ENCODE measurements at places on chromosomes 7 and 10.

GRCh38 chr7:93165447-93165846 lies 17.3 kb upstream of the SAMD9L start:
- DNase-seq = no peak

DNA sequence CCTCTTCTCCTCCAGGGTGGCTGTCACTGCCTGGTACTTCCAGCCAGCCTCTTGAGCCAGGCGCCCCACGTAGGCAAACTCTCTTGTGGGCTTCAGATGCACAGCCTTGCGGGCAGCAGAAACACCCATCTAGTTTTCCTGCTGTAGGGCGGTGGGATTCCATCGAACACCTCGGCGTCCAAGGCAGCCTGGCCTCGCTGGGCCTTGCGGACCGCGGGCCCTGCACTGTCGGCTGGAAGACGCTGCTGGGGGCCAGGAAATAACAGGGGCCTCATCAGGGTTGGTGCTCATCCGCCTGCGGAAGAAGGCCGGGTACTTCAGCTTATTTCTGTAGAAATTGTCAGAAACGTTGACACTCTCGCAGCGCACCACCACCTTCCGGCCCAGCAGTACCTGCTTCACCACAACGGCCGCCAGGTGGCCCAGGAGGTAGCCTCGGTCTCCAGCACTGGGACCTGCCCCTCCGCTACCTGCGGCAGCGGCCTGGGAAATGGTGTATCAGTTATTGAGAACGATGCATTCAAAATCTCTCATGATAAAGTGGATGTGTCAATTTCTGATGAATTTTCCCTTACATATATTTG lies 61.1 kb downstream of the WDFY4 start:
- DNase-seq = no peak

DNA sequence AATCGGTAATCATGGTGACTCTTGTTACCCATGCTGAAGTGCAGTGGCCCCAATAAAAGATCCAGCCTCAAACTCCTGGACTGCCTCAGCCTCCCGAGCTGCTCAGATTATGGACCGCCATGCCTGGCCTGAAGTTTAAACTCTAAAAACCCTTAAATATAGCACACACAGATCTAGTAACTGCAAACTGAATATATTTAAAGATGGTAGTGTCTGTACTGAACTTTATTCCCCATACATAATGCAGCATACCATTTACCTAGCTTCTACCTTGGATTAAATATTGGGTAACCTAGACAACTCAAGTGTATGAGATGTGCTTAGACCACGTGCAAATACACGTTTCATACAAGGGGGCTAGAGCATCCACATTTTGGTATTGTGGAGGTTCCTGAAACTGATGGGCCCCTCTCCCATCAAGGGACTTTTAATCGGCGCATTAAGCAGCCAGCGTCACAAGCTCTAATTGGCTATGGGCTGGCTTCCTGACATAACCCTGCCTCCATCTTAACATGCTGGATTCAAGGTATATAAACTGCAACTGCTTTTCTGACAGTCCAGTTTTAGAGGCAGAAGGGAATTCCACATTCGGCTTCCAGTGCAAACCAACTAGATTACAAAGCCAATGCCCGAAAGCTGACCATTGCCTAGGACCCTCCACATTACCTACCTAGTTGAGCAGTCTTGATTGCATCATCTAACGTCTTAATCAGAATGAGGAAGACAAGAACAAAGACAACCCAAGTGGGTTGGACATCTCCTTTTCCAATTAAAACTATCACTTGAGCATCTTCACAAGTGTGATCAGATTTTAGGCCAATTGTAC lies 13.0 kb downstream of the HNRNPA2B1 start:
- no peak for DNase-seq

DNA sequence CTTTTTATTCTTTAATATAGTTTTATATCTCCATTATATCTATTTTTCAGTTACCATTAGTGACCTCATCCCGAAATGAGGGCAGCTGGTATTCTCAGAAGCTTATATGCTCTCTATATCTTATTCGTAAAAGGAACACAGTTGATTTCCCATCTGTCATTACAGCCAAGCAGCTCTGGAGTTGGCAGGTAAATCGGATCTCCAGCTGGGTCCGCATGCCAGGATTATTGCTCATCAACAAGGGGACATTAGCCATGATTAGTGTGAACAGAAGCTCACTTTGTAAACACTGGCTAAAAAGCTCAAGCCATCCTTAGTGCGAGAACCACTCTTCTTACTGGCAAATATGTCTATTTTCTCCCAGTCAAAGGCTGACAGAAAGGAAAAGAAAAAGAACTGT lies 180.3 kb downstream of the NPSR1 start:
- peak; percentile 69 for DNase-seq

DNA sequence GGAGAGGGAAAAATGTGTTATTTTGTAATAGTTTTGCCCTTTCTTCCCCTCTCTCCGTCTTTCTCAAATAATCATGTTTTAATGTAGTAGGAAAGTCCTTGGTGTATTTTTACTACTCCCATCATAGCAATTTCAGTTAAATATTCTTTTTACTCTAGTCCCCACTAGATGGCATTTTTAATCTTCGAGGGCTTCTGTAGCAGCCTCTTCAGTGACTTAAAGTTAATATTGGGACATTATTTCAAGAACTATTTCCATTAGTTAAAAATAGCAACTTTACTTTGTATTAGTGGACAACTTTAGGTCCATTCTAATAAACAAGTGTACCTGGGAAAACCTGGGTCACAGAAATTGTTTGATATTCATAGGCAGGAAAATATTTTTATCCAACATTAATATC lies 23.0 kb downstream of the EDRF1 start:
- DNase-seq = no peak

GRCh38 chr10:72785409-72785808 lies 93.5 kb downstream of the MCU start:
- no peak for DNase-seq

- DNase-seq = no peak
Measured at GRCh38 chr10:116307455-116307854, 16.8 kb upstream of the CCDC172 start.

- no peak for DNase-seq
Measured at GRCh38 chr10:13784067-13784466, 197.3 kb downstream of the PRPF18 start.

GRCh38 chr7:110675383-110676103 lies 415.4 kb upstream of the LRRN3 start:
- DNase-seq = no peak

DNA sequence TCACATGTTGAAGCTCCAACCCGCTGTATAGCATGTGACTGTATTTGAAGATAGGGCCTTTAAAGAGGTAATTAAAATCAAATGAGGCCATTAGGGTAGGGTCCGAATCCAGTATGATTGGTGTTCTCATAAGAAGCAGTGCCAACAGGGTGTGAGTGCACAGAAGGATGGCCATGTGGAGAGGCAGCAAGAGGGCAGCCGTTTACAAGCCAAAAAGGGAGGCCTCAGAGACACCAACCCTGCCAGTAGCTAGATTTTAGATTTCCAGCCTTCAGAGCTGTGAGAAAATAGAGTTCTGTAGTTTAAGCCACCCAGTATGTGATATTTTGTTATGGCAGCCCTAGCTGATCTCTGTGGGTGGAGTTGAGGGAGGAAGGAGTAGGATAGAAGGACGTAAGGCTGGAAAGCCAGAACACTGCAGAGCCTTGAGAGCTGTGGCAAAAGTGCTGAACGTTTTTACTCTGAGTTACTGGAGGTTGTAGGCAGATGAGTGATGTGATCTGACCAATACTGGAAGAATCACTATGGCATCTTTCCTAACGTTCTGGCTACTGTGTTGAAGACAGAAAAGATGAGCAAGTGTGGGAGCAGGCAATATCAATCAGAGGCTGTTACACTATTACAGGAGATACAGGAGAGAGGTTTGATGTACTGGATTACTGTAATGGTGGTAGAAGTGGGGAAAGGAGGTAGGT lies 334.9 kb downstream of the ELMO1 start:
- no peak for DNase-seq

- no peak for DNase-seq
Measured at GRCh38 chr10:34323192-34323591, 491.9 kb downstream of the PARD3 start.

DNA sequence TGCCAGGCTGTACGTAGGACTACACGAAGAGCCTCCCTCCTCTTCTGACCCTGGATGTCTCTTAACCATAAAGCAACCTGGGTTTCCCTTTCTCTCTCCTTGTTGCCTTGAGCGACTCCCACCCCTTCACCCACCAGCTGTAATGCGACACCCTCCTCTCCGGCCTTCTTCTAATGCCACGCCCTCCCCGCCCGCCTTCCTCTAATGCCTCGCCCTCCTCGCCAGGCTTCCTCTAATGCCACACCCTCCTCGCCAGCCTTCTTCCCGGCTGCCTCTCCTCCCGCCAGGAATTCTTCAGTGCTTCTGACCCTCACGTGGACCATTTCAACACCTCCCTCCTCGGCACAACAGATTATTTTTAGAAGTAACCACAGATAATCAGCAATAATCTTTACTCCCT lies 348.5 kb upstream of the SHH start:
- no peak for DNase-seq

DNA sequence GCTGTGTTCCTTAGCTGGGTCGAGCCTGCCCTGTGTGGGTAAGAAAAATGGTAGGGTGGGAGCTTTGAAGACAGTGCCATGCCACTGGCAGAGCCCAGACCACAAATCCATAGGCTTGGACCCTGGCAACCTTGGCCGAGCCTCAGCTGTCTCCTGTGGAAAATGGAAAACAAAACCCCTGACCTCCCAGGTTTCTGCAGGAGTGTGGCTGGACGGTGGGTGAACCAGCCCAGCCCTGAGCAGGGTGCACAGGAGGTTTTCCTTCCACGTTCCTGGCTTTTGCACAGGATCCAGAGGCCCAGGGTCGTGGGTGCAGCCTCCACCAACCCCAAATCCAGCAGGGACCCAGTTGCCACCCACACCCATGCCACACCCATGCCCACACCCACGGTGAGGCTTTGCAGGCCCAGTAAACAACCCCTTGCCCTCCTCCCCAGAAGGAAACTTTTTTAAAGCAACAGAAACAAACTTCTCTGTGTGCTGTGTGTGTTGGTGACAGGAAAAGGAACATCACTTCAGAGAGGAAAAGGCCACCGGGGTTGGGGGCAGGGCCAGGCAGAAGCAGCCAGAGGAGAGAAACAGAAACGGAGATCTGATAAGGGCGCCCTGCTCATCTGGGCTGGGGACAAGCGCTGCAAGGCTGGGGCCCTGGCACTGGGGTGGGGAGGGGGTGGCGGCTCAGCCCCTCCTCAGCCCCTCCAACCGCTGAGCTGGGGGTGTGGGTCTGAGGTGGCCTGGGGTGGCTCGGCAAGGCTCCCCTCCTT lies 20.7 kb upstream of the ZMIZ1 start:
- no peak for DNase-seq

GRCh38 chr7:133009426-133010252 lies 72.3 kb downstream of the CHCHD3 start:
- no peak for DNase-seq

DNA sequence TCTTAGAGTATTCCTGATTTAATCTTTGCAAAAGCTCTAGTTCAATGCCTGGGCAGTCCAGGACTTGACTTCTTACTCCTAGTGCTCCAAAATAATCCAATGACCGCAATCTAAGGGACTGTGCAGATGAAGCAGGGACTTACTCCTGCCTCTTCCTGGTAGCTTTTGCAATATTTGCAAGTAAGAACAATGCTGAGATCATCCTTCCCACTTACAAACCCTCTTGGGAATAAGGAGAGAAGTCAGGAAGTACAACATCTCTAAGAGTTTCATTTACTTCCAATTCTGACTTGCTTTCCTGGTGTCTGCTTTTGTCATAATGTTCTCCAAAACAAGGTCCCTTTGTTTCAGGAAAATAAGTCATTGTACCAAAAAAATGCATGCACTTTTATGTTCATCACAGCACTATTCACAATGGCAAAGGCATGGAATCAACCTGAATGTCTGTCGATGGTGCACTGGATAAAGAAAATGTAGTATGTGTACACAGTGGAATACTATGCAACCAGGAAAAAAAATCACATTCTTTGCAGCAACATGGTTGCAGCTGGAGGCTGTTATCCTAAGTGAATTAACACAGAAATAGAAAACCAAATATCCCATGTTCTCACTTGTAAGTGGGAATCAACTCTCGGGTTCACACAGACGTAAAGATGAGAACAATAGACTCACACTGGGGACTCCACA lies 7.1 kb upstream of the KCNMA1 start:
- no peak for DNase-seq

DNA sequence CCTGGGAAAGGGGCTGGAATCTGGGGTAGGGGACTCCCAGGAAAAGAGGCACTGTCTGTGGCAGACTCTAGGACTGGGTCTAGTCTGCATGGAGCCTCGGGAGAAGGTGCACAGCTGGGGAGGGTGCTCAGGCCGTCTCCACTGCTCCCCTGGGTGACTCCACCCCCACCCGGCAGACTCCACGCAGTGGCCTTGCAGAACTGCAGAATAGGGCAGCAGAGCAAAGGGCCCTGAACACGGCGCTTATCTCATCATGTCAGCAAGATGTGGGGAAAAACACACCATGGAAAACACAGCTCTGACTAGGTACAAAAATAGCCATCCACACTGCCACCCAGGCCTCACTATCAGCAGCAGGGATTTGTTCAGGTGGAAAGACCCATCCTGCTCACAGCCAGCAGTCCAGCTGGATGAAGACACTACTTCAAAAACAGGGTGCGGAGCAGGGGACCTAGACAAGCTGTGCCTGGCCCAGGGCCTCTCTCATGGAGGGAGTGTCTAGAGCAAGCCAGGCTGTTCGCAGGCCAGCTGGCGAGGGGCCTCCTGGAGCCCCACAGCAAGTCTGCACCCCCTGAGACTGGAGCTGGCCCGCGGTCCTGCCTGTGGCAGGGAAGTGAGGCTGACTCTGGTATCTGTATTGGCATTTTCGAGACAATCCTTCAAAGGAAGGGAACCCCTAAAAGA lies 11.7 kb downstream of the MAT1A start:
- DNase-seq = no peak

DNA sequence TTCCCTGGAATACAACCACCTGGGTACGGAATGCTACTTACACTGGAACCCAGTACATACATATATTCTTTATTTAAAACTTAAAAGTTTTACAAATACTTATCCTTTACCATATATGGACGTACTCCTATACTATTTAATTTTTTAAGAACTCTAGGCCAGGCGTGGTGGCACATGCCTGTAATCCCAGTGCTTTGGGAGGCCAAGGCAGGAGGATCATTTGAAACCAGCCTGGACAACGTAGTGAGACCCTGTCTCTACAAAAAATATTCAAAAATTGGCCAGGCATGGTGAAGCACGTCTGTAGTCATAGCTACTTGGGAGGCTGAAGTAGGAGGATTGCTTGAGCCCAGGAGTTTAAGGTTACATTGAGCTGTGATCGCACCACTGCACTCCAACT lies 2.0 kb downstream of the RBM28 start:
- no peak for DNase-seq

DNA sequence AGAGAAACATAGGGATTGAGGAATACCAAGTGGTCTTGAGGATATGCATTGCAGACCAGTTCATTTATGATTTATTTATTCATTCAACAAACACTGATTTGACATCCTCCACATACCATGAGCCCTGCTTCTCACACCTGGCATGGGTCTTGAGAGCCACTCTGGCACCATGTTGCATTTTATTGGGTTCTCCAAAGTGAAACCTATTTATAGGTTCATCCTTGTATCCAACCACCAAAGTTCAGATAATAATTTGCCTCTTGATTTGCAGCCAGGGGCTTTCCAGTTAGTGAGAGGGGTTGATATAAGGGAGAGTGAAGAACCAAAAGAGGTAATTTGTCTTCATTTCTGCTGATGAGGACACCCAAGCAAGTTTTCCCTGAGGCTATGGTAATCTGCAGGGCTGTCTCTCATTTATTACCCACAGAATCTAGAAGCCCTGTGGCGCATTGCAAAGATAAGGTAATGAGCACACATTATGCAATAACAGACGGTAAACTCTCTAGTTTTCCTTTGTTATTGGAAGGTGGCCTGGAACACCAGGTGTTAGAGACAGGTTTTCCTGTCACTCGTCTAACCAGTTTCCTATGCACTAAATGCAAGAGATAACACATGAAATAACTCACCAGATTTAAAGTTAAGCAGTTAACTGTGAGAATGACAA lies 28.8 kb upstream of the ICA1 start:
- DNase-seq = peak; percentile 93
